ENCODE measurements at places on chromosomes 4 and X.

- no peak for DNase-seq
Observed at GRCh38 chr4:14631806-14632440, 370.4 kb upstream of the CPEB2 start.

DNA sequence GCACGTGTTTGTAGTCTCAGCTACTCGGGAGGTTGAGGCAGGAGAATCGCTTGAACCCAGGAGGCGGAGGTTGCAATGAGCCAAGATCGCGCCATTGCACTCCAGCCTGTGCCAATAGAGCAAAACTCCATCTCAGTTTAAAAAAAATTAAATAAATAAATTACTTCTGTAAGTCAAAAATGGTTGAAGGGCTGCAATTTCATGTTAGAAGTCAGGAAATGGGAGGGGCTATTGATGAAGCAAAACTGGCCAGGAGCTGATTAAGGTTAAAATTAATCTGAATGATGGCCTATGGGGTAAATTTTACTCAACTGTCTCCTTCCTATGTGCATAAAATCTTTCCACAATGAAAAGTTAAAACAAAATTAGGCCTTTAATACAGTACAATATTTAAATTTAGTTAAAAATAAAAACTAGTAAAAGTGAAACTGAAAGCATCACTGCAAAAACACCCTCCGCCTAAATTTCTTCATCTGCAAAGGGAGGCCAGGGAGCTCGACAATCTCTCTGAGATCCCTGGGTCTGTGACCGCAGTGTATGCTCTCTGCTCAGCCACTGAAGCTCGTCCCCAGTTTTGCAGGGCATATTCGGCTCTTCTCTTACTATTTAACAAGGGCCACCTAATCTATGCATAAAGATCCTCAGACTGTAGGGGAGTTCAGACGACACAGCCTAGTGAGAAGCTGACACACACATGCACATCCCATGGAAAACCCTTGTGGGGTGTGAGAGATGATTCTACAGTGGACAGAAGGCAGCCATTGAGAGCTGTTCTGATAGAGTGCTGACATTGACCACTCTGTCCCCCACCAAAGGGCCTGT, 57.2 kb downstream of the IRF2 start:
- DNase-seq: no peak

- DNase-seq: no peak
Observed at GRCh38 chr4:77695774-77696173, 90.2 kb downstream of the CXCL13 start.

DNA sequence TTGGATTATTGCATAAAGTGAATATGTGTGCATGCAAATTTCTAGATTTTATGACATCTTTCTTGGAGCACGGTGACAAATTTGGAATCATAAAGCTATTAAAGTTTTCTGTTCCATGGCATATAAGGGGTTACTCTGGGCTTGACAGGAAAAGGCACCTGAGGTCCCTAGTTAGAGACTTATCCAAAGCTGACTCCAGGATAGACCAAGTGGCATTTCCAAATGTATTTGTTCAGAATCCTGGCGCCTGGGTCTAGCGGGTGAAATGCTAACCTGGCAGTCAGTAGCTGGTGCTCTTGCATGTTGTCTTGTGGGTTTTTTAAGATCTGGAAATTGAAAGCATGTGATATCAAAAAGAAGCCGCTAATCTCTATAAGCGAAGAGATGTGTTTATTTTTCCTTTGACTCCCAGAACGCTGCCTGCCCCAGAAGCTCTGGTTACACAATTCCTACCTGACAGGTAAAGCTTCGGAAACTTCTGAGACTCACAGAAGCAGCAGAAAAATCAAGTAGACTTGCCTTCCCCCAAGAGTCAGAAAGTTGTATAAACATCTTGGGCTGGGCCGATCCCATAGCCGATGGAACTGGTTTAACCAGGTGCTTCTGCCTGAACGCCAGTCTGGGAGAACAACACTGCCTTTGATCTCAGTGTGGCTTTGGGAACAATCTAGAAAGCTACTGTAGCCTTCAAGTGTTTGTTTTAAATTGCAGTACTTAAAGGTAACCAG, 12.9 kb upstream of the ZCCHC4 start:
- no peak for DNase-seq

GRCh38 chr4:19941434-19941833, 310.3 kb upstream of the SLIT2 start:
- no peak for DNase-seq

GRCh38 chrX:31545726-31546125, 473.9 kb upstream of the FTHL17 start:
- DNase-seq: no peak

- DNase-seq: no peak
Observed at GRCh38 chr4:31557437-31557836, 837.3 kb downstream of the PCDH7 start.

- DNase-seq: no peak
Observed at GRCh38 chr4:41318839-41319530, 62.3 kb downstream of the UCHL1 start.

- no peak for DNase-seq
Observed at GRCh38 chr4:184932343-184932742, 85.9 kb upstream of the HELT start.

- no peak for DNase-seq
Observed at GRCh38 chr4:37767546-37767945, 58.9 kb upstream of the PGM2 start.

DNA sequence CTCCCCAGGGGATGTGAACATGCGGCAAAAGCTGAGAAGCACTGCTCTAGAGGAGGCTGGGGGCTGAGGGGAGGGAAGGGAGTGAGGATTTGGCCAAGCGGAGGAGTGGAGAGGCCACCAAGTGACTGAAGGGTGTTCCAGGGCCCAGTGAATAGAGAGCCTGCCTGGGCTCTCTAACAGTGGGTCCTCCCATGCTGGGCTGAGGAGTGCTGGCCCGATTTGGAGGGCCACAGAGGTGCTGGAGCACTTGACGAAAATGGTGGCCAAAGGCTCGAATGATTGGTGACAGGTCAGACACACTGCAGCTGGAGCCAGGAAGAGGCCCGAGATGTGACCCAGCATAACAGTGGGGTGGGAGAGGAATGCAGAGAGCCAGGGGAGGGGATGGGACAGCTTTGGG, 37.5 kb upstream of the MAP3K15 start:
- no peak for DNase-seq

GRCh38 chr4:1061056-1061700, 49.8 kb downstream of the FGFRL1 start:
- DNase-seq: no peak

DNA sequence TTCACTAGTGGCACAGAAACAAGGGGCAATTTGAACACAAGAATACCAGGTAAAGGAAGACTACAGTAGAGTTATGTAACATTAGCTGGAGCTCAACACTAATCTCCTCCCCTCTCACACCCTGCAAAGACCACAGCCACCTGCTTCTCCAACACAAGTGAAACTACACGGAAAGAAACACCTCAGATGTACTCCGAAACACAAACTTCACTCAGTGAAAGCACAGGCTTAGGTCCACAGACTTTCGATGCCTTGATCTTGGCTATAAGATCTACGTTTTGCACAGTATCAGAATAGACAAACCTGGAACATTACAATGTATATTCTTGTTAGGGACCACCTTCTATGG, 7.6 kb downstream of the ACSL1 start:
- no peak for DNase-seq

DNA sequence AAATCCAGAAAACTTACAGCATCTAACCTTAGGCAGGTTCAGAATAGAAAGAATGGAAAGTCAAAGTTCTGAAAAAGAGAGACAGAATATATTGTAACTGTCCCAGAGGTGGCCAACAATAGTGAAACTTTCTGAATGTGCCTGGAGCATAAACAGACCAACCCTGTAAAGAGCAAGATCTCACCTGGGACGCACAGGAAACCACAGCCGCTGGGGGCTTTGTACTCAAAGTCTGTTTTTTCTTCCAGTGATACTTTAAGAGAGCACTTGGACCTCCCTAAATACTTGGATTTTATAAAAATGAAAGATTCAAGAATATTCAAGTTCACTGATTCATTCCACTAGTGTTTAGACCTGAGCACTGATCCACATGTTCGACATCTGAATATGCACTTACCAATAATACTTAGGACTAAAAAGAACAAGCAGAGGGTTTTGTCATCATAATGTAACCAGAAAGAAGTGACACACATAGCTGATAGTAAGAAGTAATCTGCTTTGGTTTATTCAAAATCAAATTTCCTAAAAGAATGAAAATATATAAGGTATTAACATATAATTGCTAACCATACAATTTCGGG, 35.3 kb downstream of the ARAP2 start:
- DNase-seq: no peak

DNA sequence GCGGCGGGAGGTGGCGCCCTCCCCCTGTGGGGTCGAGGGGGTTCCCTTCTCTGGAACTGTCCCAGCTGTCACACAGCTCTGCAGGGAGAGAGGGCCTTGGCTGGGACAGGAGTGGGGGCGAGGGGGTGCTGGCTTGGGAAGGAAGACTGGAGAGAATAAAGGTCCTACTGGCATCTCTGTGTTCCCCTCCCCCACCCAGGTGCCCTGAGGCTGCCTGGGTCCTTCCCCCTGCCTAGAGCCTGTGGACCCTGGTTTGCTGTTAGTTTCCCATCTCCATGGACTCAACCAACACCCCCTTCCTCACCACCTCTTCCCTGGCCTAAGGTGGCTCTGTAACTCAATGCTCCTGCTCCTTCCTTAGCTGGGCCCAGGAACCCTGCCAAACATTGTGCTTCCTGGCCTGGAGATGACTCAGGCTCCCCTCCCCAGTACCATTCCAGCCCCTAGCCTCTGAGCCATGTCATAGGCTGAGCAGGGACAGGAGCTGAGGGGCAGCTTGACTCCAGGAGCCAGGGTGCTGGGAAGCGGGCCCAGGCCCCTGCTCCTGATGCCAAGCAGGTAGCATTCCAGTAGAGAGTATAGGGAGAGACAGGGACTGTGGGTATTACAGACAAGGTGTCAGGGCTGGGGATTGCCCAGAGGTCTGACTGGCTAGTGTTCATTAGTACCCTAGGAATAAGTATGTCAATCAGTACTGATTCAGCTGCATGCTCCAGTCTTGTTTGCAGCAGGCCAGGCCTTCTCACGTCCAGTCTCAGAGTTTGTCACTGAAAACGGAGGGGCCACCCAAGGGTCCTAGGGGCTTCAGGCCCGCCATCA, 100.7 kb downstream of the EFNB1 start:
- no peak for DNase-seq

- DNase-seq: no peak
Observed at GRCh38 chr4:7981738-7982394, 42.2 kb upstream of the AFAP1 start.

GRCh38 chrX:111131572-111131971, 35.6 kb downstream of the PAK3 start:
- no peak for DNase-seq

- DNase-seq: no peak
Observed at GRCh38 chr4:77877771-77878565, 15.3 kb downstream of the MRPL1 start.

GRCh38 chrX:39850630-39851152, 247.1 kb downstream of the BCOR start:
- DNase-seq: no peak

DNA sequence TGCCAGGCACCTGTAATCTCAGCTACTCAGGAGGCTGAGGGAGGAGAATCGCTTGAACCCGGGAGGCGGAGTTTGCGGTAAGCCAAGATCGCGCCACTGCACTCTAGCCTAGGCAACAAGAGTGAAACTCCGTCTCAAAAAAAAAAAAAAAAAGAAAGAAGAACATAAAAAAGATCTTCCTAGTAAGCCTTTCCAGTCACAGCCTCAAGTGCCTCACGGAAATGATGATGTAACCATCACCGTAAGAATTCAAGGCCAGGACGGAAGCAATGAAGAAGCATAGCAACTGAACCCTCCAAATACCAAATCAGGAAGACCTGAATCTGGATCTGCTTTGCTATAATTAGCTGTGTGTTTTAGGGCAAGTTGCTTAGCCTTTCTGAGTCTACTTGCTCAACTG, 28.8 kb downstream of the RBM47 start:
- no peak for DNase-seq

All from NT2/D1 (cell line).